ENCODE measurements at places on chromosomes 7 and 10. TPM values are rescaled to one million over a fixed set of nuclear protein-coding genes. Genes with fewer than 3 reads are reported as not detected.
A peak's percentile ranks its signal among the peaks of the same experiment; 100 is the strongest.

- DNase-seq, result no peak
Measured at GRCh38 chr10:120433141-120433540, 23.9 kb upstream of the PLPP4 start.

GRCh38 chr7:80771523-80771922 lies 133.1 kb downstream of the CD36 start:
- no peak for DNase-seq

Gene SFTPA1
- not detected for total RNA-seq

Gene CRYGN
- not detected for total RNA-seq

GRCh38 chr7:122416336-122416735 lies 111.8 kb upstream of the FEZF1 start:
- DNase-seq, result no peak

- no peak for DNase-seq
Measured at GRCh38 chr7:36750451-36750850, 26.2 kb upstream of the AOAH start.

DNA sequence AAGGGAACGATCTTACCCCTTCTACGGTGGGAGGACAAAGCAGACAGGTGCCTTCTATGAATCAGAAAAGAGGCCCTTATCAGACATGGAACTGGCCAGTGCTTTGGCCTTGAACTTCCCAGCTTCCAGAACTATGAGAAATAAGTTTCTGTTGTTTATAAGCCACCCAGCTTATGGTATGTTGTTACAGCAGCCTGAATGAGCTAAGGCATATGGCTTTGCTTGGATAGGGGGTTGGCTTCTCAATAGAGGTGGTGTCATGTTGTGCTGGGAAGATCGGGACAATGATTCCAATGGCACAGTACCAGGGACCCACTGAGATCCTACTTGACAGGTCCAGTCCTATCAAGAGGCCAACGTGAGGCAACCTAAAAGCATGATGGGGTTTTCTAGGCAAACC lies 183.4 kb upstream of the BMPER start:
- DNase-seq, result no peak

Gene CALHM1
- total RNA-seq, result not detected

Gene HECW1
- total RNA-seq, result not detected

DNA sequence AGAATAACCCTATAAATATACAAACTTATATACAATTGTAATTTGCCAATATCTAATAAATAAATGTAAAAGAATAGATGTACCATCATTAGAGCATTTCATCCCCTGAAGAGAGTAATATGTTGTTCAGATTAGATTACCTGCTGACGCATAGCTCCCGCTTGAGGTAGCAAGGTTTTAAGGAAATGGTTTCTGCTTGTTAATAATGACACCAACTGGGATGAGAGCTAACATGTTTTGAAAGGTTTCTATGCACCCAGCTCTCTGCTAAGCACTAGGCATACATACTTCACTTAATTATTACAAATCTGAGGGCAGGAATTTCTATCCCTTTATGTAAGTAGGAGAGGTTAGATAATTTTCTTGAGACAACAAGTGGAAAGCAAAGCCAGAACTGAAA lies 1003.3 kb upstream of the SORCS1 start:
- DNase-seq, result no peak

Gene SRRM3
- total RNA-seq, result 1.5 TPM

DNA sequence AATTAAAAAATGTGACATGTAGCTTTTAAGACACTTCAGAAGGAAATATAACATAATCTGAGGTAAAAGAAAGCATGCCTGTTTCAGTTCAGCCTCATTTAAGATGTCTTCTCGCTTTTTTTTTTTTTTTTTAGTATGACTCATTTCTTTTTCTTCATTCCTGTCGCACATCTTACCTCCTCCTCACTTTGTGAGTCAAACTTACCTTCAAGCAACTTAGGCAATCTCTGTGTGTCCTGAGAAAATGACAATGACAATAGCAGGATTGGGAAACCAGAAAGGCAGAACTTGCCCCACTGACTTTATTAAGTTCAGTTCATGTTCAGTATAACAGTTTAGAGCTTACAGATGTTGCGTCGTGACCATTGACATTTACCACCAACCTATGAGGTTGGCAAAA lies 7.7 kb downstream of the PTN start:
- no peak for DNase-seq

DNA sequence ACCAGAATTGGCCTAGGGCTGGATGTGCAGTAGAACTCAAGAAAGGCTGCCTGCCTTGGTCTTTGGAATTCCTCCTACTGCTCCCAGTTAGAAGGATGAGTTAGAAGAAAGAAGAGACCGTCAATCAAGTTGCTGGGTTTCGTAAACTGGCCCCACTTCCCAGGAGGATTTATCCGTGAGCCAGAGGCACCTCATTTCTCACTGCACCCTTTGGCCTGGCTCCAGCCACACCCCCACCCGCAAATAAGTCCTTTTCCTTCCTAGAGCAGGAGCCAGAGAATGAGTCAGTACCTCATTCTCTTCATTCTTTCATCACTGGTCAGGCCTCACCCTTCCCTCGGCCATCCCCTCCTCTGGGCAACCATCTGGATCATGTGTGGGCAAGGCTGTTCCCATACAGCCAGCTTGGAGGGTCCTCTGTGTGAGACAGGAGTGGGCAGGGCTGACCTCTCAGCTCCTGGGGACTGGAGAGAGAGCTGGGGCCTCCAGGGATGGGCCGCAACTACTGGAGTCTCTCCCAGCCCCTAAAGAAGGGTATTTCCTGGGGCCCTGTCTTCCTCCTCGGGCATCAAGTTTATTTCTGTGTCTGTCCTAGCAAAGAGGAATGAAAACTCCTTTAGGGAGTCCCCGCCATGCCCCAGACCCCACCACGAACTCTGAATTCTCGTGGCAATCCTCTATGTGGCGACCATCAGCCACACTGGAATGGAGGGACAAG lies 87.2 kb upstream of the DUSP5 start:
- DNase-seq, result peak; percentile 92

DNA sequence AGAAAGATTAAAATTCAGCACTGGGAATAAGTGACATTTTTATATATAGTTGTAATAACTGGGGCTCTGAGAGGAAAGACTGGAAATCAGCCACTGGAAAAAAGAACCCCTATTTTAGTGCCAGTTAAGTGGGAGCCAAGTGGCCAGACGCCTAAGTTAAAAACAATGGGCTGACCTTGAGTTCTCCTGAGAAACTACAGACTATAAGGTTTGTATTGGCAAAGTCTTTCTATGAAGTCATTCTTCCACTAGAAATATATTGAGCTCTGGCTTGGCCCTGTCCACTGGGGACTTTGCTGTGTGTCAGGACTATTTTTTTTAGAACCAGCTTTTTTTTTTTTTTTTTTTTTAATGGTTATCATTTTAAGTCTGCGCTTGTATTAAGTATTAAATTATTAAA lies 210.6 kb upstream of the FZD8 start:
- DNase-seq, result peak; percentile 5

DNA sequence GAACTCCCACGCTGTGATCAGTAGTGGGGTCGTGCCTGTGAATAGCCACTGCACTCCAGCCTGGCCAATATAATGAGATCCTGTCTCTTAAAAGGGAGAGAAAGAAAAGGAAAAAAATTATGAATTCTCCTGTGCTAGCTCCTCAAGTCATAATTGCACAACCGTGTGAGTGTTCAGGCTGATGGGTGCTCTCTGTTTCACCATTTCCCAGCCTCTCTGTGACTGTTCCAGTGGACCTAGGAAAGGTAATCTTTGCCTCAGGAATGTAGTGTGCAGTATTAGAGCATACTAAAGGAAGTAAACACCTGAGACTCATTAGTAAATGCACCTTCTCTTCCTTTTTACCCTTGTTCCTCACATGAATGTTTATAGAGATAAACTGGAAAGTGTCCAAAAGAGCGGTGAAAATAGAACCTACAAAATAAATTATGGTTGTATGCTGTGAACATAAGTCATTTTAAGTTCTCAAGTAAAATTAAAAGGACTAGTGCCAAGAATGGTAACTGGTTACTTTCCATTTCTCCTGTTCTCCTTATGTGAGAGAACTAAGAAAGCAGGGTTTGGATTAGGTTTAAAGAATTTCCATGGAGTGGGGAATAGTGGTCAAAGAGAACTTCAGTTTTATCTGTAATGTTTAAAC lies 42.7 kb downstream of the INPP5F start:
- no peak for DNase-seq

DNA sequence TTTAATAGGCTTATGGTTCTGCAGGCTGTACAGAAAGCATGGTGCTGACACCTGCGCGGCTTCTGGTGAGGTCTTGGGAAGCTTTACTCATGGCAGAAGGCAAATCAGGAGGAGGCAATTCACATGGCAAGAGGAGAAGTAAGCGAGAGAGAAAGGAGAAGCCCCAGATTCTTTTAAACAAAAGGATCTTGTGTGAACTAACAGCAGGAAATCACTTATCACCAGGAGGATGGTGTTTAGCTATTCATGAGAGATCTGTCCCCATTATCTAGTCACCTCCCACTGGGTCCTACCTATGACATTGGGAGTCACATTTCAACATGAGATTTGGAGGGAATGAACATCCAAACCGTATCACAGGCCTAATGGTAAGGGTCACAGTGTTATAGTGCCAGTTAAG lies 678.0 kb upstream of the KCND2 start:
- DNase-seq, result no peak

Gene CC2D2B
- not detected for total RNA-seq

- no peak for DNase-seq
Measured at GRCh38 chr10:47405857-47406547, 21.9 kb upstream of the ZNF488 start.

DNA sequence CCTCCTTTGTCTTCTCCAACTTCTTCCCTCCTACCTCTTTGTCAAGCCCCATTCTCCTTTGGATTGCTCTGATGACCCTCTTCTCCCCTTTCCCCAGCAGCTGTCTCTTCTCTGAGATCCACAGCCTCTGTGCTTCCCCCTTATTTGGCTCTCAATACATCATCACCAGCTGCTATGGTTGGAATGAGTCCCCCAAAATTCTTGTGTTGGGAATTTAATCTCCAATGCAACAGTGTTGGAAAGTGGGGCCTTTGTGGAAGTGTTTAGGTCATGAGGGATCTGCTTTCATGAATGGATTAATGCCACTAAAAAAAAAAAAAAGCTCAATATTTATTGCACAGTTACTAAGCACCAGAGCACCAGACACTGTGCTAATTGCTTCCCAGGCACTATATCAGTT lies 39.2 kb upstream of the FRMD4A start:
- no peak for DNase-seq

Gene ANXA8L1
- total RNA-seq, result not detected

Gene SHH
- total RNA-seq, result under 0.01 TPM

GRCh38 chr7:2774935-2775334 lies 69.2 kb downstream of the GNA12 start:
- no peak for DNase-seq

DNA sequence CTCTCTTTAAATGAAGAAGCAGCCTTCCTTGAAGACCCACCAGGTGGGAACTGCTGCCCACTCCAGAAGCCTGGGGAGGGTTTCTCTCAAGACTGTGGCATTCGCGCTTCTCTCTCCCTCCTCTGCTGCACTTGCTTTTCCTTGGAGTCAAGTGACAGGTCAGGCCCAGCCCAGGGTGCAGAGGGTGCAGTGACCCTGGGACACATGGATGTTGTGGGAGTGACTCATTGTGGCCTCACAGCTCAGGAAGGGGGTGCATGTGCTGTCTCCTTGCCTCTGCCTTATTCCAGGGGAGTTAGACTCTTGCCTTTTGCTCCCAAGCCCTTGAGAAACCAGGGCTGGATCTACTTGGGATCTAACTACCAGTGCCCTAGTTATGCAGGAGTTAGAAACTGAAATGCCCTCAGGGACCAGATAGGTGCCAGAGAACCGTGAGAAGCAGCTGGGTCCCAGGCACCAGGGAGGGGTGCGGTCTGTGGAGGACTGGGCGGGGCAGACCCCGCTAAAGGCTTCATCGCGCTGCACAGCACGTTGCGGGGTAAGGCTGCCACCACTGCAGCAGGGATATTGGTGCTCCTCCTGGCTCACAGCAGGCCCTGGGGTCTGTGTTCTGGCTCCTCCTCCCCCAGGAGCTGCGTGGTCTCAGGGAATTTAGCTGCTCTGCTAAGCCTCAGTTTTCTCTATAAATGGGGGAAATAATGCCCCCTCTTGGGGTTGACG lies 11.4 kb downstream of the FAM241B start:
- DNase-seq, result no peak

- DNase-seq, result peak; percentile 44
Measured at GRCh38 chr10:13658871-13659685, 72.3 kb downstream of the PRPF18 start.

Gene CFAP43
- under 0.01 TPM for total RNA-seq

DNA sequence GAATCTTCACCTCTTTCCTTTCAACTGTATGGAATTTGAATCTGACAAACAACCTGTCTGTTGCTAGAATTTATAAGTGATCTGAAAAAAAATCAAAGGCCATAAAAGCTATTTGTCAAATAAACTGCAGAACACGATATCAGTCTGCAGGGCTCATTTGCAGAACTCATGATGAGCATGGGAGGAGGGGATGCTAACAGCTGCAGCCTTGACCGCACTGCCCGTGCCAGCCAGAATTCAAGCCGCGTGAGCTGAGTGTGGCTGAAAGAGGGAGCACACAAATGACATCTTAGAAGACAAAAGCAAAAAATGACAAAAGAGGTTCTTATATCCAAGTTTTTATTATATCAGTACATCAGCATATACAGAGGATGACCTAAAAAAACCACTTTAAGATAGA lies 15.7 kb downstream of the LRRTM3 start:
- DNase-seq, result no peak

DNA sequence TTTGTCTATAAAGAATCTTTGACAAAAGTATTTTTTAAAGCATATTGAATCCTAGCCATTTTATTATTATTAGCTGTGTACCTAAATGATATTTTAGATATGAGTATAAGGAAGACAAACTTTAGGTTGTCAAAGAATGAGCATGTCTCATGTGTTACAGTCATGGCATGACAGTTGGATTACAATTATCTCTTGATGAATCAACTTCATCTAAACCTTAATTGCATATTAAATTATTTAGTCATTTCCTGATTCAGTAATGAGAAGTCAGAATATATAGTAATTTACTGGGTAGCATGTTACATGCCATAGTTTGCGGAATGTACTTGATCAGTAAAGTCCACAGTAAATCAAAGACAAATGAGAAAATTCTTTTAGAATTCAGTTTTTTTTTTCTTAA lies 59.2 kb downstream of the MAPK8 start:
- DNase-seq, result no peak

Gene LAMB1
- 315 TPM for total RNA-seq

- peak; percentile 62 for DNase-seq
Measured at GRCh38 chr7:132480534-132480933, 95.7 kb downstream of the PLXNA4 start.

Gene CPN1
- total RNA-seq, result not detected

DNA sequence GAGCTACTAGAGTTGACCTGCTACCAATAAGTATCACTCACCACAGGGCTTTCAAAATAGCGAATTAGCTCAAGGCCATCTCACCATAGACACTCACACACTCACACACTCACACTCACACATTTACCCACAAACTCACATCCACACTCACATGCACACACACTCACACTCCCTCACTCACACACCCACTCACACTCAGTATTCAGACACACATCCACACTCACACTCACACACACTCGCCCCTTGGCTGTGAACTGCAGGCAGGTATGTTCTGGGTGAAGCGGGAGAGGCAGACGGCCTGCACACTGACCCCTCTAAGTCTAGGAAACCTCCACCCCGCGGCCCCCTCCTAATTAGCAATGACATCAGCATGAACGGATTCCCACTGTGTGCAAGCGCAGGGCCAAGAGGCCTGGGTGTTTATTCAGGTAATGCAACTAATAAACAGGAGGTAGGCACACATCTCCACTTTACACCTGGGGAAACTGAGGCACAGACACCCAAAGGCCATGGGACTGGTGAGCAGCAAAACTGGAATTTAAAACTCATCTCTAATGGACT lies 94.6 kb downstream of the ADARB2 start:
- no peak for DNase-seq

Gene TSPAN33
- total RNA-seq, result 0.44 TPM

Gene CCDC146
- total RNA-seq, result 0.79 TPM

Gene SLC12A9
- total RNA-seq, result 39.3 TPM

GRCh38 chr7:91812388-91812787 lies 68.1 kb downstream of the MTERF1 start:
- DNase-seq, result no peak
